ENCODE measurements at places on chromosomes 4 and X. TPM values are rescaled to one million over a fixed set of nuclear protein-coding genes. Genes with fewer than 3 reads are reported as not detected.

FGFBP2 gene
- polyA plus RNA-seq: 0.33 TPM

DNA sequence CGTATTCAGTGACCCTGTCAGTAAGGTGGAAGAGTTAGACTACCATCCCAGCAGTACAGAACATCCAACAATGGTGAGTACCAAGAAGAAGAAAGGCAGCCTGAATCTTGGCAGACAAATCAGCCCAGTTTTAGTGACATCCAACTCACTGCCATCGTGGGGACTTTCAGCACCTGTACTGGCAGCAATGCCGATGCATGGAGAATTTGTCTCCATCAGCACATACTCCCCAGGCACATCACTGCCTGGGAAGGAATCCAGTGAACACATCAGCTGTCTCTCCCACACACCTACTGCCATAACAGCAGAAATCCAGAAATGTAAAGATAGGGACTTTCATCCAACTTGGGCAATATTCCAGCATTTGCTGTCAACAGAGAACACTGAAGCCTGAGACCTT lies 29.8 kb downstream of the PTCHD1 start:
- DNase-seq: no peak

DNA sequence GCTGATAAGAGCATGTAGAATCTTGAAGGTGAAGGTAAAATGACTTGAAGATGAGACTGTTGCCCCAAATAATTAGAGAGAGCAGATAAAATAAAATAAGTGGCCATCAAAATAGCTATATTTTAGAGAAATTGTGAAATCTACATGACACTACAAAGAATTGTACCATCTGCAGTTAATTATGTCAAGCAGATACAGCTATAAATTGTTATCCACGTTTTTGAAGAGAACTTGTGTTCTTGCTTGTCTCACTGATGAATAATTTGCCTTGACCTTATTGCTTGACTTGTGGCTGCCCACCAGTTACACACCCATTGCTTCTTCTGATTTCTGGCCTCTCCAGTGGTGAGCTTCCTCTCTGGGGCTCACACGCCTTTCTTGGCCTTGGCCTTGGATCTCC lies 75.8 kb upstream of the TNIP3 start:
- DNase-seq: no peak

UGT2A3 gene
- not detected for polyA plus RNA-seq

- DNase-seq: no peak
Measured at GRCh38 chrX:124015721-124016120, 54.2 kb downstream of the STAG2 start.

DNA sequence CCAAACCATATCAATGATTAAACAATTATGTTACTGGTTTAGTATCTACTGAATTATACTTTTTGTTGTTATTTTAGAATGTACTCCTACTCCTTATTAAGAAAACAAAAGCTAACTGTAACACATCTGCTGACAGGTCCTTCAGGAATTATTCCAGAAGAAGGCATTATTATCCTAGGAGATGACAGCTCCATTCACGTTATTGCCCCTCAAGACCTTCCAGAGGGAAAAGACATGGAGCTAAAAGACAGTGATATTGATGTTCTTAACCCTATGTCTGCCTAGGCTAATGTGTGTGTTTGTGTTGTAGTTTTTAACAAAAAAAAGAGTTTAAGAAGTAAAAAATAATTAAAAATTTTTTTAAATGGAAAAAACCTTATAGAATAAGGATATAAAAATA lies 206.8 kb upstream of the KLHL4 start:
- DNase-seq: no peak

REPS2 gene
- polyA plus RNA-seq: 9.0 TPM

MAGEB10 gene
- polyA plus RNA-seq: not detected

F11 gene
- not detected for polyA plus RNA-seq

- DNase-seq: no peak
Measured at GRCh38 chrX:10611441-10612090, 8.8 kb downstream of the MID1 start.

CFAP299 gene
- polyA plus RNA-seq: 0.46 TPM

GRCh38 chr4:185669288-185669687 lies 134.0 kb upstream of the PDLIM3 start:
- DNase-seq: no peak

CFAP47 gene
- polyA plus RNA-seq: not detected

SSX2 gene
- polyA plus RNA-seq: not detected

DNA sequence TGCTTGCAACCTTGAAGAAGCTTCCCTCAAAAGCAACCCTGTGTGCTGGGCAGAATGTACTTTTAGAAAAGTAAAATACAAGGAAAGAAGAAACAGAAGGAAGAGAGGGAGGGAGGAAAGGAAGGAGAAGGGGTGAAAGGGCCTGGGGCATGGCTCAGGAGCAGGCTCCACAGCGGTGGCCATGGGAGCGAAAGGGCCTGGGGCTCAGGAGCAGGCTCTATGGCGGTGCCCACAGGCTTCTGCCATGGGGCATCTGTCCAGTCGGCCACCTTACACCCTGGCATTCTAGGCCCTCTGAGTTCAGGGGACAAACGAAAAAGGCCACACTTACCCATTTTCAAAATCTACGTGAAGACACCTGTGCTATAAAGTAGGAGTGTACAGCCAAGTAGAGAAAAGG lies 31.4 kb downstream of the GAK start:
- no peak for DNase-seq

MCF2 gene
- polyA plus RNA-seq: not detected

CENPI gene
- 6.2 TPM for polyA plus RNA-seq

CLCN3 gene
- polyA plus RNA-seq: 31.9 TPM

- DNase-seq: no peak
Measured at GRCh38 chr4:175614890-175615289, 197.2 kb downstream of the GPM6A start.

DNA sequence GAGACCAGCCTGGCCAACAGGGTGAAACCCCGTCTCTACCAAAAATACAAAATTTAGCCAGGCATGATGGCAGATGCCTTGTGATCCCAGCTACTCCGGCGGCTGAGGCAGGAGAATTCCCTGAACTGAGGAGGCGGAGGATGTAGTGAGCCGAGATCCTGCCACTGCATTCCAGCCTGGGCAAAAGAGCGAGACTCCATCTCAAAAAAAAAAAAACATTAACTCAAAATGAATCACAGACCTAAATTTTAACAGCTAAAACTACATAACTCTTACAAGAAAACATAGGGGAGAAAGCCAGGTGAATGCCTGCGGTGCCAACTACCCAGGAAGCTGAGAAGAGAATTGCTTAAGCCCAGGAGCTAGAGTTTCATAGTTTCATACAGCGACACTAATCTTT lies 54.8 kb downstream of the TMEM165 start:
- no peak for DNase-seq

DNA sequence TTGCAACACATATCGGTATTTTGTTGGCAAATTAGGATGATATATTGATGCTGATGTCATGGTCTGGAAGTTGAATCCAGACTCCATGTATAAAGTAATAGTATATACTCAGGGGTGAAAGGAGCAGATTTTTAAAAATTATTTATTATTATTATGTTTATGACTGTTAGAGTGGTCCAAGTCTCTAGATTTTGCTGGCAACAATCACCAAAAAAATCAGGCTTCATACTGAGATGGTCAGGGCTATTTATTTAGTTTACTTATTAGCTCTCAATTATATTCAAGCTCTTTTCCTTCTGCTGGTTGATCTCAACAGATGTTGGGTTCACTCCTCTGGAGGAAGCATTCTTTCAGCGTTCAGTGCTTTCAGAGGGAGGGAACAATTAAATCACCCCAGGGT lies 73.9 kb upstream of the VCX3B start:
- peak; percentile 68 for DNase-seq

DNA sequence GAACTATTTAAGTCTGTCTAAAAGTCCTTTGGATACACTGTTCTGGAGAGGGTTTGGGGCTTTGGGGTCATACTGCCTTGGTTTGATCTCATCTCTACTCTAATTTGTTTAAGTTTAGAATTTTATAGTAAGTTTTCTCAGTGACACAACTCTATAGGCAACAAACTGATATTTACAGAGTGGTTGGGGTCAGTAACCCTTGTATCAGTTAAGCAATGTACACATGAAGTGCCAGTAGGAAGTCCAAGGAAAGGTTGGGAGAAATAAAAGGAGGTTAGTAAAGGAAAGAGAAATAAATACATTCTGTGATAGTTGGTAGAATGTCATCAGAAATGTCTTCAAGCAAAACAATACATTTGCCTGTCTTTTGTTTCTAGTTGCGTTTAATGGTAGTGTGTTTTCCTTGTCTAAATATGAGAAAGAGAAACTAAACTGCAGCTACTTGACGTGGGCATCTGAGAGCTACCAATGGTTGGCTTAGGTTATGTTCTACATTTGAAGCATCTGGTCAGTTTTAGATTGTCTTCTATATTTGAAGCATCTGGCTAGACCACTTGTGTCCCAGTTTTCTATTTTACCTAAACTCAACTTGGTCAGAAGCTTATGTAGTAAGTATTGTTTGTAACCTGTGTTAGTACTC lies 6.9 kb downstream of the ATP7A start:
- DNase-seq: no peak

- DNase-seq: no peak
Measured at GRCh38 chr4:99252746-99253145, 33.7 kb upstream of the ADH6 start.

GRCh38 chr4:145446184-145446583 lies 35.5 kb upstream of the SMAD1 start:
- no peak for DNase-seq

LDB2 gene
- 46.5 TPM for polyA plus RNA-seq

Measured in muscle of back (tissue), 13 donors.